8988T (cell line): ENCODE measurements at places on chromosomes 12 and 14.

GRCh38 chr12:94544355-94544754, 84.7 kb upstream of the CEP83 start:
- DNase-seq: no peak

DNA sequence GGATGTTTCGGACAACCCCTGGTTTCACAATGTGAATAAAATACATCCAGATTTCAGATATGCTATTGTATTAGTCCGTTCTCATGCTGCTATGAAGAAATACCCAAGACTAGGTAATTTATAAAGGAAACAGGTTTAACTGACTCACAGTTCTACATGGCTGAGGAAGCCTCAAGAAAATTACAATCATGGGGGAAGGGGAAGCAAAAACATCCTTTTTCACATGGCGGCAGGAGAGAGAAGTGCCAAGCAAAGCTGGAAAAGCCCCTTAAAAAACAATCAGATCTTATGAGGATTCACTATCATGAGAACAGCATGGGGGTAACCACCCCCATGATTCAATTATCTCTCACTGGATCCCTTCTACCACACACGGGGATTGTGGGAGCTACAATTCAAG, 451.7 kb downstream of the MDGA2 start:
- no peak for DNase-seq

DNA sequence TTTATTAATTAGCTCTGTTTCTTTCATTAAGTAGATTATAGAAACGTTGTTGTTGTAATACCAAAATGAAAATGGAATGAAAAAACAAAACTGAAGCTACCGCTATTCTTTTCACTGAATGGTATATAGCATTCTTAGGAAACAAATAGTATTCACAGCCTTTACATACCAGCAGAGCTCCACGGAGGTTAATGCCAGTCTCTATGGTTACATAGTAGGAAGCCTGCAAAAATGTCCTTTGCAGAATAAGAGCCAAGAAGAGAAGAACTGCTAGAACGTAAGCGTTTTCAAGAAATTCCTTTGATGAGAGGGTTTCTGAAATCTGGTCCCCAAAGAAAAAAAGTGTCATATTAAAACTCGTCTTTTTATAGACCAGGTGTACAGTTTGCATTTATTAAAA, 30.6 kb downstream of the ABCC9 start:
- DNase-seq: no peak

DNA sequence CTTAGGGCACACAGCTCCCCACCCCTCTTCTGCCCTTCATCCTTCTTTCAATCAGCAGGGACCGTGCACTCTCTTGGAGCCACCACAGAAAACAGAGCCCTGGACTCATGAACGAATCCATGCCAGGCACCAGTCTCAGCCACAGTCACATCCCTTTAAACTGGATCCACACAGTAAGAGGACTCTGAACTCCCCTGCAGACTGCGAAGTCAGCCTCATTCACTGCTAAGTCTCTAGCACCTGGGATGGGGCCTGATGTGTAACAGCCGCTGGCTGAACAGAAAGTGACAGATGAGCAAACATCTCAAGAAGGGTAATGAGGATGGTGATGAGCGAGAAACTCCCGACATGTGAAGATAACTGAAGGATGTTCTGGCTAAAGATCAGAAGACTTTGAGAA, 45.8 kb upstream of the IQSEC3 start:
- DNase-seq: peak; percentile 7

DNA sequence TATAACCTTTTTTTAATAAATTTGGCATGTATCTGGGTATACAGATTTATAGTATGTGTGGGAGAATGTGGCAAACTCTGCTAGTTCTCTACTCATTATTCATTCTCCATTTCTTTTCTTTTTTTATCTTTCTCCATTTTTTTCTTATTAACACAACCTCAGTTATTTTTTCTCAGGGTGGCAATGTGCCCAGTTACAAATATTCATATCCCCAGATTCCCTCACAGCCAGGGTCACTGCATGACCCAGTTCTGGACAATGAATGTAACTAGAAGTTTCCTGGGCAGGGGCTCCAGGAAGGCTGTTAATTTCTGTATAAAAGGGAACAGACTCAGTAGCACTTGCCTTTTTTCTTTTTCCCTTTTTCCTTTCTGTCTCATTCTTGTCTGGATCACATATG, 95.6 kb downstream of the VCPKMT start:
- no peak for DNase-seq

- DNase-seq: no peak
Measured at GRCh38 chr14:53757732-53758131, 198.9 kb downstream of the BMP4 start.

DNA sequence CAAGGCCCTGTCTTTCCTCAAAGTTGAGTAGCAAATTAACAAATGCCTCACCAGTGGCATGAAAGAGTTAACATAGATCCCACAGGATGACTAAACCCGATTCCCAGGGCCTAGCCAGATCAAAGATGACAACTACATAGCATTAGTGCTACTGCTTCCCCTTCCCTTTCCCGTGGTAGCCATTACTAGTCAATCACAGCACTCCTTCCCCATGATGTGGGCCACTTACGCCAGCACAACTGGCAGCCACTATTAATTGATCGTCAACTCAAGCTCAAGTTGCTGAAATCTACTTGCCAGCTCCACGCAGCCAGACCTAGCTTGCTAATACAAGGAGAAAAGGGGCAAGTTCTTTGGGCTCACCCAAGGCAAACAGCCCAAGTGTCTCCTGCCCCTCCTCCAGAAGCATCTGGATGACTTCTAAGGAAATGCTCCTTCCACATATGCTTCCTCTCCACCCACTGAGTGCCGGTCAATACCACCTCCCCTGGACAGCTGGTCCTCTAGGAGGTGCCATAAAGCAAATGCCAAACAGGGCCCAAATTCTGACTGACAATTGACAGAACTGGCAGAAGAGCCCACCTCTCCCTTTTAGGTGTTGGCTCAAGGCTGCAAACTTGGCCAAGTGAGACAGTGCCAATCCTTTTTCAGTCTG, 72.6 kb downstream of the NUAK1 start:
- no peak for DNase-seq

DNA sequence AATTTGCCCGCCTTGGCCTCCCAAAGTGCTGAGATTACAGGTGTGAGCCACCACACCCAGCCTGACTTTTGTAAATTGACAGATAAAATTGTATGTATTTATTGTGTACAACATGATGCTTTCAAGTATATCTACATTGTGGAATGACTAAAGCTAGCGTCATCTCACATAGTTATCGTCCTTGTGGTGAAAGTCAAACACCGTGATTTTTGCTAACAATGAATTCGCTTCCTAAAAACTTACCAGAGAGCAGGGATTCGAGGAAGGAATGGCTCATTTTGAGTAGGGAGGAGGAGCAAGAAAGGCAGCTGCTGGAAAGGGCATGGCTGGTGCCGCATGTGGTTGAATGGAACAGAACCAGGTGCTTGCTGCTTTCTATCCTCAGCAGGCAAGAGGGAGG, 85.4 kb downstream of the LGMN start:
- no peak for DNase-seq

DNA sequence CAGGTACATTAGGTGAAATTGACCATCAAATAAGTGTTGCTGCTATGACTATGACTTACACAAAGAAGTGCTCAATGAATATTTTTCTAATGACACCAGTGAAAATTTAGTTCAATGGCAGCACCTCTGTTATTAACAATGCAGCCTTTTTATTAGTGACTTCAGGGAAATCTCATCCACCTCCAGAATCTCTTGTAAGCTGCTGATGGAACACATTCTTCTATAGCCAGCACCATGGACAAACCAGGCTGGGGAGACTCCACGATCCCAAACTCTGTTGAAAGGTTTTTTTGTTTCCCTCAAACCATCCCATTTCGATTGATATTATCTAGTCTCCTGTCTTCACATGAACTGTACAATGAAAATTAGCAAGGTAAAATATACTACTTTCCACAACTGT, 265.9 kb downstream of the ITPR2 start:
- no peak for DNase-seq

- DNase-seq: no peak
Measured at GRCh38 chr12:117228239-117228638, 38.0 kb upstream of the FBXO21 start.

GRCh38 chr12:34347367-34347766, 325.1 kb downstream of the ALG10 start:
- peak; percentile 94 for DNase-seq

DNA sequence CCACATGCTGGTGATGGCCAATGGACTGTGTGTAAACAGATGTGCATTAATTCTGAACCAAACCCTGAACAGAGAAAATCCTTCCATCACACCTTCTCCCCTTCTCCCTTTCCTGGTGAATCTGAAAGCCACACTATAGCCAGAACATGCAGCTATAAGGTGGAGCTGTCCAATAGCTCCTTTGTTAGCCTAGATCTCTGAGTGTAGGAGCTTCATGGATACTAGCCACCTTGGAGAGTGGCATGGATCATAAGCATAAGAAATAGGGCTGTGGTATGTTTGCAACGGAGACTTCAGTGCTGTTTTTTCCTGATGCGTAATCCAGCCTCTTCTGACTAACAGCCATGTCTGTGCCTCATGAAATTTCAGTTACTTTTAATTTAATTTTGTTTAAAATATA, 364.5 kb downstream of the BTG1 start:
- DNase-seq: no peak

DNA sequence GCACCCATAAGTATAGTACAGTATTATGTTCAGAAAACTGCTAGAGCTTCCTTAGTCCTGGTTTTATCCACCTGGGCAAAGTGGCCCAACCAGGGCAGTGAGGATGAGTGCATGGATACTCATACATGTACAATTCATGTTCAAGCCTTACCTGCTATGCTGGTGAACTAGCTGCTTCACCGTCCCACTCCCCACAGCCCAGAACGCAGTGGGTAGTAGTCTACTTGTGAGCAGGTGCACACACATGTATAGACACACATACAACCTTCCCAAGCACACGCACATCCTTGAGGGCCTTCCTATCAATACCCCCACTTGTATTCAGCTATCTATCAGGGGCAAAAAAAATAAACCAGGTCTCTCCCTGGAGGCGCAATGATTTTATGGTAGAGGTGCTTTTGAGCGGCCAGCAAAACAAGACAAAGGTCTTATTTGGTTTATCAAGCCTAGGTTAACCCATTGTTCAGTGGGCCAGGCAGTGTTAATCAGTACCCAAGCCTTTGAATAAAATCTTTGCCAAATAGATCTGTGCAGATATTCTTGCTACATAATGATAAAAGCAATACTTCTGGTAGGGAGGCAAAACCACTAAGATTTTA, 69.8 kb downstream of the ZFP36L1 start:
- no peak for DNase-seq

GRCh38 chr14:31106768-31107167, 80.6 kb upstream of the STRN3 start:
- DNase-seq: no peak

DNA sequence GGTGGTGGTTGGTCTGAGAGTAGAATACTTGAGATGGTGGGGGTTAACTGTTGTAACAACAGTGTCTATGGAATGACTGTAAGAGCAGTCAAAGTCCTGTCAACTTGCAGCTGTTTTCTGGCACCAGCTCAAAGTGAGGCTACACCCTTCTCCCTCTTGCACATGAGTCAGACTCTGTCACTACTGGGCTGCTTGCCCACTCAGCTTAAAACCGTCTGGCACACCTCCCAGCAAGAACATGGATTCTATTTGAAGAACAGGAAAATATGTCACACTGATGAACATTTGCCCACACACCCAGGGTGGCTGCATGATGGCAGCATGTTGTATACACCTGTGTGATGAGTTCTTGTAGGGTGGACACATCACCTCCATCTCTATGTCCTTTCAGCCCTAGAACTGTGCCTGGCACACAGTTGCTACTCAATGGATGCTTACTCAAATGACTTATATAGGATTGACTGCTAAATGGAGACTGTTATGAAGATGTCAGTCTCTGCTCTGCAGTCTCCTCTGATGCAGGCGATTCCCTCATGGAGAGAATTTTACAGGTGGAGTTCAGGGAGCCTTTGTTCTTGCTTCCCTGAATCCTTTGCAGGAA, 19.3 kb upstream of the SERPINA6 start:
- DNase-seq: peak; percentile 37

DNA sequence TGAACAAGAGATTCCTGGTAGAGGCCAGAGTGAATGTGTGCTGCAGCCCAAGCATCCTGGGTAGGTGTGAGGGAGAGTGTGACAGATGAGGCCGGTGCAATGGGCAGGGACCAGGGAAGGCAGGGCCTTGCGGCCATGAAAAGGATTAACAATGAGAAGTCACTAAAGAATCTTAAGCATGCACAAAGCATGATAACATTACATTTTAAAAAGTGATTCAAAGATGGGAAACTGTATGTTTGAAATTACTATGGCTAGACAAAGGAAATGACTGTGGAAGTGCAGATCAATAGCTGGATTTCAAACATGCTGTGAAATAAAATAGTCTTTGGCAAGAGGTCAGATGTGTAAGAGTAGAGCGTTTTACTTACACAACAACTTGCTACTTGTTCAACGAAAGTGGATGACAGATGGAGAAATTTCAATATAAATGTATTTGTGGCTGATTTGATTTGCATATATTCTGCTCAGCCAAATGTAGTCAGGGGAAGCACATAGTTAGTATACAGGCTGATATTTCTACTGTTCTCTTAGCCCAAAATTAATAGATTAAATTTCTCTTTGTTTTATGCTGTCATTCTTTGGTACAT, 175.5 kb downstream of the CCDC59 start:
- DNase-seq: peak; percentile 11

DNA sequence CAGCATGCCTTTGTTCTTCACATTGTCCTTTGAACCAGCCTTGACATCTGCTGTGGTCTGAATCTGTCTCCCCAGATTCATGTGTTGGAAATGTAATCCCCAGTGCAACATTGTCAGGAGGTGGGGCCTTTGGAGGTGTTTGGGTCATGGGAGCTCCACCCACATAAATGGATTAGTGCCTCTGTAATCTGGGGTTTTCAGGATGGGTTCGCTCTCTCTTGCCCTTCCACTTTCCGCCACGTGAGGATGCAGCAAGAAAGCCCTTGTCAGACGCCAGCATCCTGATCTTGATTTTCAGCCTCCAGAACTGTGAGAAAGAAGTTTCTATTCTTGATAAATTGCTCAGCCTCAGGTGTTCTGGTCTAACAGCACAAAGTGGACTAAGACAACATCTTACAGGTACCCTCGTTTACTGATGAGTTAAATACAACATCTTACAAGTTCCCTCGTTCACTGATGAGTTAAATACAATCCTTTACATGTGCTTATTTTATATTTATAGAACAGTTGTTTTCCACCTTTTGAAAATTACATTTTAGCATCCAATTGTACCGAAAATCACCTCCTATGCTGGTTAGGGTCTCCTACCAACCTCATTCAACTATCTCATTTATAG, 54.4 kb upstream of the RIMBP2 start:
- DNase-seq: no peak

- DNase-seq: no peak
Measured at GRCh38 chr14:59358784-59359183, 106.4 kb downstream of the GPR135 start.

GRCh38 chr14:32629236-32629635, 300.1 kb downstream of the AKAP6 start:
- no peak for DNase-seq

DNA sequence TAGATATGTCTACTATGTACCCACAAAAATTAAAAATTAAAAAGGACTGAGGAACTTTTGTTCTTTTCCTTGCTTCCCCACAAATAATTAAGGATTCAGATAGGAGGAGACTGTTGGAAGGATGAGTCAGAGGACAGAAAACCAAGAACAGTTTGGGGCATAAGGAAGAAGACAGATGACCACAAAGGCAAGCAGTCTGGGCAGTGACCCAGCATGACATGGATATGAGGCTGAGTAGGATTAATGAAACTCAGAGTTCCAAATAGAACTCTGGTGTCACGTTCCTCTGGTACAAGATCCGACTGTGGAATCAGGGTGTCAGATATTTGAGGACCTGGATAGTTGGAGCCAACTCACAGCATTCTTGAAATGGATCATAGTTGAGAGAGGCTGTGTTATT, 89.3 kb upstream of the SLC38A4 start:
- no peak for DNase-seq

- DNase-seq: no peak
Measured at GRCh38 chr12:16785524-16785923, 179.6 kb upstream of the LMO3 start.
